ENCODE measurements at places on chromosomes 1 and 21.

GRCh38 chr1:10901891-10902805 is 105.7 kb upstream of the CASZ1 start:
- DNase-seq: no peak

DNA sequence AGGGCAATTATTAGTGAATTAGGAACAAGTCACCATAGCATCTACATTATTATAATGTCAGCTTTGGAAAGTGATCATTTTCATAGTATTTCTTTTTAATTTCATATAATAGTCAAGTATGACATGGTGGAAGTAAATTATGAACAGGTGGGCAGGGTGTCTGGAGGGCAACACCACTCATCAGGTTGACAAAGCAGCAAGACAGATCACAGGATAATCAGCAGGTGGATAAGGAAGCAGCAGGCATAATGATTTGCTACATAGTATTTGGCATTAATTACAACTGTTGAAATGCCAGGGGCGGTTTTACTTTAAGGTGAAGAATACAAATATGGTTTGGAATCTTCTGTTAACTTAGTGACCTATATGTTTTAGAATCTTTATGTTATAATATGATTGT is 1342.2 kb downstream of the PLA2G4A start:
- no peak for DNase-seq

GRCh38 chr1:213041443-213041842 is 9.6 kb upstream of the RPS6KC1 start:
- DNase-seq: no peak

GRCh38 chr1:165884009-165884689 is 56.7 kb downstream of the UCK2 start:
- DNase-seq: no peak

- no peak for DNase-seq
These were observed 390 bp upstream of the S100A9 start for GRCh38 chr1:153357076-153357852.

DNA sequence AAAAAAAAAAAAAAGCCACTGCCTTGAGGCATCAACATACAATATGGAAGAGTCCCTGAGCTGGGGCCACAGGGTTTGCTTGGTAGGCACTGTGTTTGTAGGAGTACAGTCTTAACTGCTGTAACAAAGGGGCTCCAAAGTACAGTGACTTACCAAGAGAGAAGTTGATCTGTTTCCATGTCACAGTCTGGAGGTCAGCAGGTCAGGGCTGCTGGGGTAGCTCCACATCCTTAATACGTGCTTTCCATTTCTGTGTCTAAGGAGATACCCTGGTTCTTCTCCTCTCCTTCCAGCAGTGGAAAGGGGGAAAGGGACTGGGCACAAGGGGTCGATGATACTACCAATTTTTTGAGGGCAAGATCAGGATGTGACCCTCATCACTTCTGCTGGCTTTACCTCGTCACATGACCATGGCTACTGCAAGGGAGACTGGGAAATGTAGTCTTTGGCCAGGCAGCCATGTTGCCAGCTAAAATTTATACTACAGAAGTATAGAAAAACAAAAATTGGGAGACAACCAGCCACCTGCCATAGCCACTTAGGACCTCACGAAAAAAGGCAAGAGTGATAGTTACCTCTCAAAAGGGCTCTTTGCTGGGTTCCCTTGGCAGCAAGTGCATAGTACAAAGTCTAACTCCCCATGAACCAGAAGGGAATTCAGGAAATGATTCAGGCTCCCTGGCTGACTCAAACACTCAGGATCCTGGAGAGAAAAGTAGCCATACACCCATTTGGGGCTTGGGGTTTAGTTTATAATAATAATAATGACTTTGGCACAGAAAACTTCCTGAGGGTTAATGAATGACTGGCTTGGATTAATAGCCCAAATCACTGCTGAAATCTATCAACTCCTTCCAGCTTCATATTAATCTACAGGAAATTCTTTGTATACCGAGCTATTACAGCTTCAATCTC is 52.7 kb upstream of the ATP5PO start:
- no peak for DNase-seq

GRCh38 chr21:23218667-23219066 is 2220.5 kb downstream of the NCAM2 start:
- no peak for DNase-seq

DNA sequence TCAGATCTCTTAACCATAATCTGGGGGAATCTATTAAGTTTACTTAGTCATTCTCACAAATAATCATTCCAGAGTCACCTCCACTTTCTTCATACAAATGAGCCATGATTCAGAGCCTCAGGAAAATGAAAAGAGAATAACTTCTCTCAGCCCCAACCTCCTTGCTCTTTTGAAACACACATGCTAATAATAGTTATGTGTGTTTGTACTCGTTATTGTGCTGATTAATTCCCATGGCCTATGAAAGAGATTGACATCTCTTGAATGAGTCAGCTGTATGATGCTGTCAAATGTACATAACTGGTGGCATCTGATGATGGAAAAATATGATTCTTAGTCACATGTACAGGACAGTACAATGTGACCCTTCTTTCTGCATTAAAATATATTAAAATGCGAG is 41.5 kb downstream of the DTL start:
- no peak for DNase-seq

Data from GOT3 (cell line).